ENCODE measurements at places on chromosomes 4 and X. TPM values are rescaled to one million over a fixed set of nuclear protein-coding genes. Genes with fewer than 3 reads are reported as not detected.

The SPP1 gene
- 30.3 TPM for total RNA-seq

The VEGFD gene
- 0.70 TPM for total RNA-seq

The RASSF6 gene
- total RNA-seq = 1.5 TPM

The EMD gene
- total RNA-seq = 71.4 TPM

The IL13RA1 gene
- 24.5 TPM for total RNA-seq

The TMSB4X gene
- 2,167 TPM for total RNA-seq

The PDE6B gene
- total RNA-seq = 9.0 TPM

The CT55 gene
- total RNA-seq = 0.34 TPM

The ABLIM2 gene
- total RNA-seq = 2.7 TPM

The PGRMC2 gene
- 63.9 TPM for total RNA-seq

The MTTP gene
- 0.75 TPM for total RNA-seq

The HSFX1 gene
- 1.9 TPM for total RNA-seq

Data from mesothelial cell of epicardium (in vitro differentiated cells).